T-helper 2 cell treated with Interferon-gamma antibody and Interleukin-4, amounts not matched to agents 5 μg/mL and 100 μg/mL, for 36 hours (primary cell): ENCODE measurements at places on chromosomes 5 and 9.
A peak's percentile ranks its signal among the peaks of the same experiment; 100 is the strongest.

- H3K4me1 ChIP-seq: peaks cover 5% of the 10 kb centered on the region
- H3K4me3 ChIP-seq: no peak overlapping the region
- no peak overlapping the region for H3K27ac ChIP-seq
- H3K36me3 ChIP-seq: no peaks in the 10 kb centered on the region
These were observed 207.7 kb downstream of the TTLL11 start for GRCh38 chr9:121885345-121885901.

- no peaks in the 10 kb centered on the region for H3K36me3 ChIP-seq
- no peak overlapping the region for H3K4me3 ChIP-seq
- no peaks in the 10 kb centered on the region for H3K27me3 ChIP-seq
- H3K27ac ChIP-seq: no peak overlapping the region
These were observed 9.0 kb upstream of the PDCL start for GRCh38 chr9:122837266-122837850.

- no peak for DNase-seq
- H3K36me3 ChIP-seq: no peaks in the 10 kb centered on the region
- H3K4me3 ChIP-seq: no peak overlapping the region
- H3K27me3 ChIP-seq: no peaks in the 10 kb centered on the region
These were observed 11.0 kb upstream of the EEIG1 start for GRCh38 chr9:127991757-127992274.

- DNase-seq: peak; percentile 90
- H3K4me1 ChIP-seq: peaks cover 61% of the 10 kb centered on the region
- peaks cover 59% of the 10 kb centered on the region for H3K36me3 ChIP-seq
These were observed at the start of the genes PRELID1 and RAB24 for GRCh38 chr5:177303121-177303924. Gene PRELID1 (plus strand): TSS chr5:177303799. CDS start chr5:177303986, 187 bp downstream. Gene RAB24 (minus strand): TSS chr5:177303719. CDS start chr5:177303288, 431 bp downstream.

GRCh38 chr9:98861781-98862504 is 54.5 kb downstream of the GALNT12 start:
- H3K27me3 ChIP-seq: peaks cover under 1% of the 10 kb centered on the region
- H3K36me3 ChIP-seq: no peaks in the 10 kb centered on the region
- no peak overlapping the region for H3K4me3 ChIP-seq
- H3K27ac ChIP-seq: no peak overlapping the region
- peaks cover under 1% of the 10 kb centered on the region for H3K4me1 ChIP-seq

DNA sequence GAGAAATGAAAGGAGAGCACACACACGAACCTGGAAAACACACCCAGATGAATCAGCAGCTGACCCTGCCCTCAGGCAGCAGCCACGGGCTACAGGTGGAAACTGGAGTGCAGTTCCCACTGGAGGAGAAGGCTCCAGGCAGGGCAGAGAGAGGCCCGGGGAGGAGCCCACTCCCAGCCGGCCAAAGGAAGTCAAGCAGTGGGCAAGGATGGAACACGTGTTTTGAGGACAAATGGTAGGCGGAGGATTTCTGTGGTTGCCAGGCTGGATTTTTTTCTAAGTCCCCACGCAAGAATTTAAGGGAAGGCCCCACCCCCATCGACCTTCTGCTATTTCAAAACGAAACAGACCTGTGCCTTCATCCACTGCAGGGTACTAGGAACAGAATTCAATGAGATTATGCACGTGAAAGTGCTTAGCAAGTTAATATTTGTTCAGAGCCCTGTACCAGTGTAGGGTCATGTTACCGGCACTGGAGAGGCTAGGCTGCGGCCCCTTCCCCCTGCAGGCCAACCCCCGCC is 6.8 kb downstream of the EPB41L4B start:
- no peak overlapping the region for H3K4me3 ChIP-seq
- no peaks in the 10 kb centered on the region for H3K36me3 ChIP-seq
- no peak overlapping the region for H3K27ac ChIP-seq
- no peak for DNase-seq
- peaks cover 70% of the 10 kb centered on the region for H3K27me3 ChIP-seq

DNA sequence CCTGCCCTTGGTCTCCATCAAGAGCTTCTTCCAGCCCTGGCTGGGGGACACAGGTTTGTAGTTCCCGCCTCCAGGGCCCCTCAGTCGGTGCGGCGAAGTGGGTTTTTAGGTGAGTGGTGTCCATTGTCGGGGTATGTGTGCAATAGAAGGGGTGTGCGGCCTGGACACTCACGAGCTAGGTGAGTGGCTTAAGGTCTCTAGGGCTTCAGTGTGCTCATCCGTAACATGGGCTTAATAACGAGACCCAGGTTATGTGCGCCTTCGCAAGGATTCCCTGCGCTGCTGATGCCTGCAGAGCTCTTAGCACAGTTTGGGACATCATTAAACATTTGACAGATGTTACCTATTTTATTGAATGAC is 656 bp downstream of the CEP78 start:
- H3K4me3 ChIP-seq: no peak overlapping the region
- peaks cover 32% of the 10 kb centered on the region for H3K4me1 ChIP-seq
- H3K27me3 ChIP-seq: no peaks in the 10 kb centered on the region
- DNase-seq: no peak
- H3K36me3 ChIP-seq: peaks cover 23% of the 10 kb centered on the region

DNA sequence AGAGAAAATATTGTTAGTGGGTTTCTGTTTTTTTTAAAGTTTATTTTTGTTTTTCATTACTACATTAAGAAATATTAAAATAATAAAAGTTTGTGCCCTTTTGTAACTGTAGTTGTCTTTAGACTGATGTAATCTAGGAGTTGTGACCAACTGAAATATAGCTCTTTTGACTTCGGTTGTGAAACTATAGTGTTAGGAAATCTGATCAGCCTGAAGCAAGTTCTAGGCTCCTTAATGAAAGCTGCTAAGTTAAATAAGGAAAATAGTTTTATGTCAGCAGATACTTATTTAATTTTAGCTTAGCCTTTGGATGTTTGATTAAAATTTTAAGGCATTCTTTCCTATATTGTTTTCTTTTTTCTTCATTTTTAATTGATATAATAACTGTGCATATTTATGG is 14.2 kb downstream of the AP3S1 start:
- no peak for DNase-seq
- no peak overlapping the region for H3K27ac ChIP-seq
- H3K4me1 ChIP-seq: peaks cover 22% of the 10 kb centered on the region
- no peaks in the 10 kb centered on the region for H3K27me3 ChIP-seq
- peaks cover 15% of the 10 kb centered on the region for H3K36me3 ChIP-seq
- no peak overlapping the region for H3K4me3 ChIP-seq
